ENCODE measurements at places on chromosomes 1 and 21.

GRCh38 chr1:186903374-186904136, 74.8 kb downstream of the PLA2G4A start:
- no peak for DNase-seq

DNA sequence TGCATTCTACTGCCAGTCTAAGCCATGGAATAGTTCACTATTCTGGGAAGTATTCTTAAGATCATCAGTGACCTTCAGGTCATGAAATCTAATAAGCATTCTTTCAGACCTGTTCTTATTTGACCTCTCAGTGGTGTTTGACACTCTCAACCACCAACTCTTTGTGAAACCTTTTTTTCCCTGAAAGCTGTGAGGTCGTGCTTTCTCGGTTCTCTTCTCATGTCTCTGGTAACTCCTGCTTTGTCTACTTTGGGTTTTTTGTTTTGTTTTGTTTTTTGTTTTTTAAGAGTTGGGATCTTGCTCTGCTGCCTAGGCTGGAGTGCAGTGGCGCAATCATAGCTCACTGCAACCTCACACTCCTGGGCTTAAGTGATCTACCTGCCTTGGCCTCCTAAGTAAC, 56.3 kb downstream of the POU2F1 start:
- no peak for DNase-seq

DNA sequence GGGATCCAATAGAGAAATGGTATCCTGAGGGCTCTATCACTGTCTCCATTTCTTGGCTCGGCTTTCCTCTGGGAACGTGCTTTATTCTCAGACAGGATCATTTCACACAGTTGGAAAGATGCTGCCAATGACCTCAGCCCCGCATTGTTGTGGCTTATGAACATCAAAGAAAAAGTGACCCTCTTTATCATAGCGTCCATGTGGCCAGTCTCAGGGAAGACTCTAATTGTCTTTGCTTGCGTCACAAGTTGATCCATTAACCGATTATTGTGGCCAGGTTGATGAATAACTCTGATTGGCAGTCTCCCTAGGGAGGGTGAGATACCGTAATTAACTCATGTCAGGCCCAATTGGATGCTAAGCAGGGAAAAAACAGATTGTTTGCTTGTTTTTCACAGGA, 10.4 kb upstream of the TMEM9 start:
- no peak for DNase-seq

GRCh38 chr1:75812065-75812464, 15.4 kb downstream of the MSH4 start:
- DNase-seq, result no peak

DNA sequence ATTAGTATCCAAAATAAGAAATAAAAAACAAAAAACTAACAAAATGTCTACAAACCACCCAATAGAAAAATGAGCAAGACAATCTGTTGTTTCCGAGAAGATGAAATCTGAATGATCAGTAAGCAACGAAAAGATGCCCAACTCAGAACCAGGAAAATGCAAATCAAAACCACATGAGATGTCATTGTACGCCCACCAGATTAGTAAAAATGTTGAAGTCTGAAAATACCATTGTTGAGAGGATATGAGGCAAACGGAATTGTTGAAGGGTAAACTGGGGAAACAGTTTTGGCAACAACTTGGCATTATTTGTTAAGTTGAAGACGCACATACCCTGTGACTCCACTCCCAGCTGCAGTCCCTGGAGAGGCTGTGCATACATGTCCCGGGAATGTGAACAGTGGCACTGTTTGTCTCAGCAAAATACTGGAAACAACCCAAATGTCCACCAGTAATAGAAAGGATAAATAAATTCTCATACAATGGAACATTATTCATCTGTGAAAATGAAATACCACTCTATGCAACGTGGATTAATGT, 10.6 kb downstream of the ZBTB17 start:
- DNase-seq, result no peak

DNA sequence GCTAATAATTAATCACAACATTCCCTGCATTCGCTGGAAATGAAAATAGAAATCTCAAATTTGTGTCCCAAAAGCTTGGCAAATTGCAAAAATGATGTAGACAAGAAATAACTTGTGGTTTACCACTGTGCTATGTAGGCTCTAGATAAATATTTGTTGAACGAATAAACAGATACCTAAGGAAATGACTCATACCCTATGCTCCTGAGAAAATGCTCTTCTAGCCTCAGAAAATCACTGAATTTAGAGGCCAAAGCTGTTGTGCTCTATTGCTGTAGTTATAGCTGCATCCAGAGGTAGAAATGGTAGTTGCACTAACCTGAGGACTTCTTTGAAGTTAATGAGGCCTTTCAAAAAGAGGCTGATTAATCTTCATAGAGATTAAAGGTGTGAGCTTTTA, 142.0 kb upstream of the ZNHIT6 start:
- DNase-seq, result no peak

- DNase-seq, result no peak
Observed at GRCh38 chr1:86861424-86861823, 52.5 kb downstream of the SELENOF start.

DNA sequence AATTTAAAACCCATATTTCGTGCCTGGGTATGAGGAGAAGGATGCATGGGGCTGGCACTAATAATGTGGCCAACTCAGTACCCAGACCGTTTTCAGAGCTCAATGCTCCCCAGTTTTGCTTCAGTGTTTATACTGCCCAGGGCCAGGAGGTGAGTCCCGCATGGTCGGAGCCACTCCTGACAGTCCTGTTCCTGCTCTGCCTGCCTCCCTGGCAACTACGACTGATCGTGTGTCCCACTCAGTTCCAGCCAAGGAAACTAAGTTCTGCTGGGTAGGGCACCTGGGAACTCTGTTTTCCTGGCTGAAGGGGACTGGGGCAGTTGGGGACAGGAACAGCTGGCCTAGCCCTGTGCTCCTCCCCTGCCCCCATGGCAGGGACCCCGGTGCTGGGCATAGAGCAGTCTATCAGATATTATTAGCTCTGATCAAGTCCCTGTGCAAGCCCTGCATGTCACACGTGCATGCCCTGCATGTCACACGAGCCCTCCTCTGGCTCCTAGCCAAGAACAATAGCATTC, 19.2 kb downstream of the S100A7 start:
- no peak for DNase-seq

DNA sequence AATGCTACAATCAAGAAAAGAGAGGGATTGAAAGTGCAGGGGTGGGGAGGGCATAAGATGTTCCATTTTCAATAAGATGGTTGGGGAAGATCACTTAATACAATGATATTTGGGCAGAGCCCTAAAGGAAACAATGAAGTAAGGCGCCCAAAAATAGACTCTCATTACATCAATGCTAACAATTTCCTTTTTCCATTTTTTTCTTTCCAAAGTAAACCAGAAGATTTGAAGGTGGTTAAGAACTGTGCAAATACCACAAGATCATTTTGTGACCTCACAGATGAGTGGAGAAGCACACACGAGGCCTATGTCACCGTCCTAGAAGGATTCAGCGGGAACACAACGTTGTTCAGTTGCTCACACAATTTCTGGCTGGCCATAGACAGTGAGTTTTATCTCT, 16.8 kb downstream of the IFNAR2 start:
- no peak for DNase-seq

GRCh38 chr1:17875171-17875881, 120.2 kb downstream of the ACTL8 start:
- no peak for DNase-seq

DNA sequence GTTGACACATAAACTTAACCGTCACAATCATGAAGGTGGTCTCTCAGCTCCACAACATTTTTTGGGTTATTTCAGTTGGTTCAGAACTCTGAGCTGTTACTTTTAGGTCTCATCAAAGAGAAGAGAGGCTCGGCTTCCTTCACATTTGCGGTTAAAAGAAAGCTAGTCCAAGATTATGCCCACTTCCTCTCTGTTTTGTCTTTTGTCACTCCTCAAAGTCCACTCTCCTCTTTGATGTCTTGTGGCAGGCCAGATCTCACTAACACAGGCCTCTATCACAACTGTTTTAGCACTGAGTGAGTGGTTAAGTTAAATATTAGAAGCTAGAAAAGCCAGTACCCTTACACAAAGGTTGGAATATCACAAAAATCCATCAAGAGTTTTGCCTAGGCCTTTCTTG, 195.7 kb downstream of the FCRL5 start:
- no peak for DNase-seq

DNA sequence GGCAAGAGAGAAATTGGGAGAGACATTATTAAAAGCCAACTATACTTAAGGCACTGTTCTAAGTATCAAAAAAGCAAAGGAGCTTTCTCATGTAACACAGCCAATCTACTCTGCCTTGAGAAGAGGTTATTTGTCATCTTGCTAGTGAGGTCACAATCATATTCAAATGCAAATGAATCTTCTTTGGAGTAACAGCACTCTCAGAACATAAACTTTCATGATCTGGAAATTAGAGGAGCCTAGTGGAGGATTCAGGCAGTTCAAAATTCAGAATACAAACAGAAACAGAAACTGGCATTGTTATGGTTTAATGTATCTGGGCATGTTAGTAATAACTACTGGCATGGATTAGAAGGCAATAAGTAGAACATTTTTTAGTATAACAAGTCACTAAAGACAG, 57.4 kb downstream of the ARID4B start:
- no peak for DNase-seq

DNA sequence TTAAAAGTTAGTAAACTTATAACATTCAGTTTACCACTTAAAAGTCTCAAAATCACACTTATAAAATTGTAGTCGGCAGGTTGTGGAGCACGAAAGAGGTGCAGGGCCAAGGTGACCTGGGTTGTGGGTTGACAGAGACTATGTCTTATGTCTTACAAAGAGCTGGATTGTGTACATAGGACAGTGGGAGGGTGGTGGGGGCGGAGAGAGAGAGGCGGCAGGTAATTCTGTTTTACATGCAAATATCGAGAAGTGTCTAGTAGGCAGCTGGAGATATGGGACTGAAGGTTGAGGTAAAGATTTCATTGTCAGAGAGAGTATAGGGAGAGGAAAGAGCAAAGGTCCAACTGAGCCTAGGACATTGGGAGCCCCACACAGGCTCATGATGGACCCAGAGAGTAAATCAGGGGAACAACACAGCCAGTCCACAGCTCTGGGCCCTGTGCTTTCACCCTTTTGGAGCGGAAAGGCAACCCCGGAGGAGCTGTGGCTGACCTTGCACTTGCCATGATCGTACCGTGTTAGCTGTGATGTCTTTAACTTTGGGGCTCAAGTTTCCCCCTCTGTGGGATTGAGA, 28.1 kb upstream of the ZBTB18 start:
- no peak for DNase-seq

DNA sequence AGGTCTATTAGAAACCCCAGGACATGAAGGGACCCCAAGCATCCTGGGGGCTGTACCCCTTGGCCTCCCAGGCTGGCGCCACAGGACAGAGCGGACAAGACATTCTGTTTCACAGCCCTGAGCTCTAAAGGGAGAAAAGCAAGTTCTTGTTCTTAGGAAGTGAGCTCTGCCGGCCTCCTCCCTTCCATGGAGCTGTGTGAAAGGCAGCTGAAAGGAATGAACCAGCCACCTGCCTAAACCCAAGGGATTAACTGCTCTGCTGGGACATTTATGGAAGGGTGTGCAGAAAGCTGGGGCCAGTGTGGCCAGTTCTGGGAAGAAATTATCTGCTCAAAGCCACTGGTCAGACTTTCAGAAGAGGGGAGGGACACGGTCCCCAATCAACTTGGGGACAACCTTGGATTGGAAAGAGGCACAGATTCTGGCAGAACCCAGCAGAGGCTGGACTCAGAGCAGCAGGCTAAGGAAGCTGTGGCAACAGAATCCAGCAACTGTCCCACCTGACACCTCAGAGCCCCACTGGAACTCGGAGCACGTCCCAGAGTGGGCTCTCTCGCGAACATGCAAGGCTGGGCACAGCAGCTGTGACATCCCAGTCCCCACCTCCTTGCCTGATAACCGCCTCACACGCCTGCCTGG, 2.1 kb downstream of the KLHL21 start:
- DNase-seq, result no peak

GRCh38 chr1:12114916-12115315, 51.8 kb downstream of the TNFRSF8 start:
- DNase-seq, result no peak

DNA sequence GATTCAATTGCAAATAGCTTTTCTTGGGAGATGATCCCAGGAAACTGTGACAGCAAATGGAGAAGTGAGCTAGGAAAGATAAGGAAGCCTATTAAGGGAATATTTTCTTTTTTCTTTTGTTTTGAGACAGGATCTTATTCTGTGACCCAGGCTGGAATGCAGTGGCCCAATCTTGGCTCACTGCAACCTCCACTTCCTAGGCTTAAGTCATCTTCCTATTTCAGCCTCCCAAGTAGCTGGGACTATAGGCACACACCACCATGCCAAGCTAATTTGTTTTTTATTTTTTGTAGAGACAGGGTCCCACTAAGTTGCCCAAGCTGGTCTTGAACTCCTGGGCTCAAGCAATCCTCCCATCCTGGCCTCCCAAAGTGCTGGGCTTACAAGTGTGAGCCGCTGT, 433.7 kb downstream of the RPS6KC1 start:
- DNase-seq, result no peak

- DNase-seq, result peak; percentile 88
Observed at GRCh38 chr1:160101037-160101716, 2.8 kb upstream of the IGSF8 start.

DNA sequence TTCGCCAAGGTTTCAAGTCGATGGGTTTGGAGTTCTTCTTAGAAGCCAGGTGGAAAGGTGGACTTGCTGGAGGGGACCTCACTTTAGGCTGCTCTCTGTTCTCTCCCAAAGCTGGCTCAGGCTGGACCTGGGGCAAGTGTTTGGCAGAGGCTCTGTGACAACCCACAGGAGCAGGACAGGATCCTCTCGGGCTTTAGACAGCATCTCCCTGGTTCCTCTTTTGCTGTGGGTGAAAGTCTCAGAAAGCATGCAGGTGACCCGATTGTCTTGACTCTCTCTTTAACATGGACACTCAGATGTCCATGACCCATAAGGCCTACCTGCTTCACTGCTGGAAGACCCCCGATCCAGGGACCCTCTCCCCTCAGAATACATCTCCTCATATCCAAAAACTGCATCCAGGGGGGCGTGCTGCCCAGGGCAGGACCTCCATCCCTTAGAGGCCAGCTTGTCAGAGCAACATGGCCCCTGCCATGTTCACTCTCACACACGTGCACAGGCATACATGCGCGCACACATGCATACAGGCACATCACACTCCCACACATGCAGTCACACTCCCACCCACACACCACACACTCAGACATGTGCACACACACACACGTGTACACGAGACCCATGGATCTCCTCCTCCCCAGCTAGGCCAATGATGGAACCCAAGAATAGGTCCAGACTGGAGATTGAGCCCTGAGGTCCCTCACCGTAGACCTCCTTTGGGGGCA, 21.3 kb downstream of the MRPL37 start:
- DNase-seq, result no peak

GRCh38 chr1:70778934-70779333, 268.7 kb downstream of the PTGER3 start:
- no peak for DNase-seq

GRCh38 chr1:237166593-237167101, 124.7 kb downstream of the RYR2 start:
- DNase-seq, result no peak

DNA sequence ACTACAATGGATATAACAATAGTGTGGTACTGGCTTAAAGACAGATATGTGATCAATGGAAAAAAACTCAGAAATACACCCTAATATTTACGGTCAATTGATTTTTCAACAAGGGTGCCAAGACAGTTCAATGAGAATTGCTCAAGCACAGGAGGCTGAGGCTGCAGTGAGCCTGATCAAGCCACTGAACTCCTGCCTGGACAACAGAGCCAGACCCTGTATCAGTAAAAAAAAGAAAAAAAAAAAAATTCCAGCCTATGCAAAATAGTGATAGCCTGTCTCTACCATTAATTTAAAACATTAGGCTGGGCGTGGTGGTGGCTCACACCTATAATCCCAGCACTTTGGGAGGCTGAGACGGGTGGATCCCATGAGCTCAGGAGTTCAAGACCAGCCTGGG, 70.0 kb downstream of the SLC27A3 start:
- no peak for DNase-seq

All from HEK293T (cell line).